ENCODE measurements at places on chromosomes 12 and 14. TPM values are rescaled to one million over a fixed set of nuclear protein-coding genes. Genes with fewer than 3 reads are reported as not detected.

TSPAN8 gene
- 74.7 TPM for total RNA-seq

RNASE7 gene
- not detected for total RNA-seq

SPRYD3 gene
- total RNA-seq: 17.0 TPM

KCNH3 gene
- total RNA-seq: 4.5 TPM

DAO gene
- total RNA-seq: not detected

Data from A673 (cell line).